ENCODE measurements at places on chromosomes 7 and 10.

- no peak for DNase-seq
Observed at GRCh38 chr10:33201971-33202370, 132.5 kb downstream of the NRP1 start.

DNA sequence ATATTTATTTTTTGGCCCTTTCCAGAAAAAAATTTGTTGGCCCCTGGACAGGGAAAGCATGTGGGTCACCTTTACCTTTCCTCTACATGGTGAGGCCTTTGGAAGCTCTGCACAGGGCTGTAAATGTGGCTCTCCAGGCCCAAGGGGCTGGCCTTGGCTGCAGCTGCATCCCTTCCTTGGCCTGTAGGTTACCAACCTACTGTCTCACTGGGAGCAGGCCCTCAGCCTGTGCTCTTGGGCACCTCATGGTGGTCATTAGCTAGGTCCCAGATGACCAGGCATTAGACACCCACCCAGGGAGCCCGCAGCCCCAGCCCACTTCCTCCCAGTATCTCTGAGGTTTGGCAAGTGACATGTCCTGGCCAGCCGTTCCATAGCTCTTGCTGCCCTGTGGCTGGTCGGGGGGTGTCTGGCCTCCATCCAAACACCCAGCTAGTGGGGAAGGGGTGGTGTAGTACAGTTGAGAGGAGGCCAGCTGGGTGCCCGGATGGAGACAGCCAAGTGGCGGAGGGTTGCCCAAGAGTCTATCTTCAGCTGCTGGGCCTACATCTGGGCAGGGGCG lies 7.1 kb upstream of the CPA5 start:
- DNase-seq: no peak

DNA sequence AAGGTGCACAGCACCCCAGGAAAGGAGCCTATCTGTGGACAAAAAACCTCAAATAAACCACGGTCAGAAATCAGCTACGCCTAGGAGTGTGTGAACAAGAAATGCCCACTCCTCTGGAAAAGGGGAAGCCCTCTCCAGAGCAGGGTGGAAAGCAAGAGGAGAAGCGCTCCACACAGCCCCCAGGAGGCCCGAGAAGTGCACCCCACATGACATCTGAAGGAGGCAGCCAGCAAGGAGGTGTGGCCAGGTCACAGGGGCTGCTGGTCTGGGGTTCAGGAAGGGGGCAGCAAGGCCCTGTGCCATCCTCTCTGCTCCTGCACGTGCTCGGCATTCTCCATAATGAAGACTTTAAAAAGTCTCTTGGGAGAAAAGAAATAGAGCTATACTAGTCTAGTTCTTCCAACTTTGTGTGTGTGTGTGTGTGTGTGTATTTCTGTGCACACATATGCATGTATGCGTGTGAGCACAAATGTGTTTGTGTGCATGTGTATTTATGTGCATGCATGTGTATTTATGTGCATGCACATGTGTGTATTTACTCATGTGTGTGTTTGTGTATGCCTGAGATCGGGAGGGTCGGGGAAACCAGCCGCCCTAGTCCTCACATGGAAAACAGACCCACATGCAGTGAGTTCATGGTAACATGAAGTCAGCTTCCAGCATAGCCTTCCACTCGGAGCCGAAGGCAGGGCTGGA lies 76.5 kb downstream of the TNS3 start:
- no peak for DNase-seq

- DNase-seq: no peak
Observed at GRCh38 chr10:88333248-88333630, 249.9 kb downstream of the RNLS start.

DNA sequence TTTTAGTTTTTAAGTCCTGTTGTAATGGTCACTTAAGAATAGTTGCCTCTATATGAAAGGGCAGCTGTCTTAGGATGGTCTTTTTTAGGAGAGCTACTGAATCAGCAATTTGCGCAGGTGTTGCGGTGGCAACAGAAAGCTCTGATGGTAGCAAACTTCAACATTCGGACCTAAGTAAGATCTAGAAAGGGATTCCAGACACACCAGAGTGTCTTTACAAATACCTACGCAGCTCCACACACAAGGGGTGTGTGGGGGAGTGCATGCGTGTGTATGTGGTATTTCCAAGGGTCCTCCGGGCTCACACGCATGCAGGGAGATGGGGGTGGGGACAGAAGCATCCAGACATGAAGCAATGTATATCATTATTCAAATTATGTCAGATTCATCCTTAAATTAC lies 438.6 kb upstream of the MGMT start:
- DNase-seq: no peak

GRCh38 chr7:117669818-117670217 lies 190.0 kb downstream of the CFTR start:
- DNase-seq: no peak
